Stimulated activated CD4-positive, alpha-beta T cell treated with anti-CD3 and anti-CD28 coated beads, Interleukin-4, amount 100 ng/mL, for 4 hours (primary cell): ENCODE measurements at places on chromosomes 5 and 9.

DNA sequence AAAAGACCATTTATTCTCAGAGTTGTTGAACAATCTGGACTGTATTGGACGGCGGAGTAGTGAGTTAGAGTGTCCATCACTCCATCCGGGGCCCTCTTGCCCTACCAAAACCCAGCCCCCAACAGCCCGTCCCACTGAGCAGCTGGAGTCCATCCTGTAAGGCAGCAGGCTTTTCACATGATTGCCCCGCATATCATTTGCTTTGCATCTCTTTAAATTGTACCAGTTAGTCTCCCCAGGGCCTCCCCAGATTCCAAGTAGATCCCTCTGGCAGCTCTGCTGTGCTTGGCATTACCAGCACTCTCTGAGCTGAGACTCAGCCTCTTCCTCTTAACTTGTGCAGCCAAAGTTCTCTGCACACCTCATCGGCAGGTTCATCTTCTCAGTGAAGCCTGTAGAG is 48.6 kb upstream of the ADCY2 start:
- DNase-seq, result no peak

- DNase-seq, result no peak
Measured at GRCh38 chr5:135073761-135074345, 39.8 kb upstream of the PITX1 start.

- no peak for DNase-seq
Measured at GRCh38 chr5:145666591-145666990, 168.6 kb downstream of the PRELID2 start.

DNA sequence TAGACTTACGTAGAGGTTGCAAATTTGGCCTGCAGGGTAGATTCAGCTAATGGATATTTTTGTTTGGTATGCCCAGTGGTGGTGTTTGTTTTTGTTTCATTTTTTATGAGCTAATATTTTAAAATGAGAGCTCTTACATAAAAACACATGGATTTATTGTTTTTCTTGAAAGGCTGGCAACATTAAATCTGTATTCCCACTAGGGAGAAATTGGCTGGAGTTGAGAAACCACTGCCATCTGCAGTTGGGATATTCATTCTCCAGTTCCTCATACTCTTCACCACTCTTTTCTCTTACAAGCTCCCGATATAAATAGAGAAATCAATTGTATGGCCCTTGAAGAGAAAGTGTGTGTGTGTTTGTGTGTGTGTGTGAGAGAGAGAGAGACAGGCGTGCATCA is 143.3 kb downstream of the ALDH1A1 start:
- no peak for DNase-seq

- DNase-seq, result no peak
Measured at GRCh38 chr9:92457576-92457975, 24.7 kb downstream of the ASPN start.

- DNase-seq, result no peak
Measured at GRCh38 chr5:10894445-10895054, 133.5 kb upstream of the DAP start.

- DNase-seq, result no peak
Measured at GRCh38 chr5:129945774-129946270, 41.6 kb downstream of the CHSY3 start.

DNA sequence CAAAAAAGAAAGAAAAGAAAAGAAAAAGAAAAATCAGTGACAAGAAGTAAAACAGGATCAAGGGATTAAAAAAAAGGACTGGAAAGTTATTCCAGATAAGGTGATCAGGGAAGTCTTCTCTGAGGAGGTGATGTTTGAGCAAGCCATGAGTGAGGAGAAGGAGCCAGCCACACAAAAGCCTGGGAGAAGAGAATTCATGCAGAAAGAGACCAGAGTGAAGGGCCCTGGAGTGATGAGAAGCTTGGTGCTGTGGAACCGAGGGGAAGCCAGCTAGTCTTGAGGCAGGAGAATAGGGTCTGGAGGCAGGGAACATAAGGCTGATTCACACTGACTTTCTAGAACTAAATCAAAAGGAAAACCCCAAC is 4.0 kb upstream of the EXOSC2 start:
- no peak for DNase-seq

DNA sequence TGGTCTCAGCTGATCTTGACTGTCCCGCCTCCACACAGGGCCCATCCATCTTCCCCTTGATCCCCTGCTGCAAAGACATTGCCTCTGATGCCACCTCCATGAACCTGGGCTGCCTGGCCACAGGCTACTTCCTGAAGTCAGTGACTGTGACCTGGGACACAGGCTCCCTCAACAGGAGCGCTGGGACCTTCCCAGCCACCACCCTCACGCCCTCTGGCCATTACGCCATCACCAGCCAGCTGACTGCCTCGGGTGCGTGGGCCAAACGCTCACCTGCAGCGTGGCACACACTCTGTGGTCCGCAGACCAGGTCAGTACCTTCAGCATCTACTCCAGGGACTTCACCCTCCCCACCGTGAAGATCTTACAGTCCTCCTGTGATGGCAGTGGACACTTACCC is 71.9 kb downstream of the INSL6 start:
- DNase-seq, result no peak

GRCh38 chr9:76462126-76462525 is 3.1 kb downstream of the GCNT1 start:
- DNase-seq, result no peak

DNA sequence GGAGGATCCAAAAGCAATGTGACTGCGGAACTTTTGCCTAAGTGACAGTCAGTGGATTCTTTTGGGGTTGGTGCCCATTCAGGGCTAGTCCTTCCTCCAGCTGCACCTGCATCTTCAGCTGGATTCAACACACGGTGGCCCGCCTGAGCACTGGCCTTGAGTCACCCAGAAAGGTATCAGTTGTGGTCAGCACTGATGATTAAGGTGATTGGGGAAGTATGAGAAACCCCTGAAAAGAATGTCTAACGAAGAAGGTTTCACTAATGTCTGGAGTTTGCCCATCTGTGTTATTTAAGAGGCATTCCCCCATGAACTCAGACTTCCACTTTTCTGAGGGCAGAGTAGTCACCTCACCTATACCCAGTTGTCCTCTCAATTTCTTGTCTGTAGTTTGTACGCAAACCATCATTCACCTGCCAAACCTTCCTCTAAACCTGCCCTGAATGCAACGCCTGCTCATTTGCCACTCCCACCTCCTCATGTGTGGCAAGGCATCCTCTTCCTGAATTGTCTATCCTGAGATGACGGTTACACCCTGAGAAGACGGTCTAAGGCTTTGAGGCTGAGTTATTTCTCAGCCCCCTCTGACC is 27.2 kb downstream of the CSF2 start:
- DNase-seq, result no peak

DNA sequence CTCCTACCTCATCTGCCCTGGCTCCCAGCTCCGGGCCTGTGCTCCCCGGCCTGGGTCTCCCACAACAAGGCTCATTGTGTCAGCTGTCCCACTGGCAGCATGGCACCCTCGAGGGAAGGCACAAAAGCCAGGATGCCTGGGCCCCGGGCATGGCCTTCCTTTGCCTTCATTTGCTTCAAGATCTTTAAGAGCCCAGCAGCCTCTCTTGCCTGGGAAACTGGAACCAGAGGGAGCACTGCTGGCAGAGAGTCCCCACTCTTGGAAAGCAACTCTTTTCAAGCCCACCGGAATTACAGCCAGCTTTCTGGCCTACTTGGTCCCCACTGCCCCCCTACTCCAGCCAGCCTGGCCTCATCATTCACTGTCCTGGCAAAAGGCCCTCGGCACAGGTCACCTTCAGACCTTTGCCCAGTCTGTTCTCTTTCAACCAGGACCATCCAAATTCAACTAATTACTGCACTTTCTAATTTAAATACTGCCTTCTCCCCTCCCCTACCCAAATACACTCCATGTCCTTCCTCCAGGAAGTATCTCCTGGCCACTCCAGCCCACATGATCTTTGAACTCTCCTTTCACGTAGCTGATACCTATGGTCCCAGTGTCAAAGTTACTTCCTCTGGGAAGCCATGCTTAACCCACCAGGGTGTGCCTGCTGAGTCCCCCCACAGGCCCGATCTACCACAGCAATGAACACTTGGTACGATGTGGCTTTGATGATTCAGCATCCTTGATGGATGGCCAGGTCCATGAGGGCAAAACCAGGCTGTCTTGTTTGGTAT is 8.9 kb downstream of the ZER1 start:
- DNase-seq, result no peak

- no peak for DNase-seq
Measured at GRCh38 chr5:6423327-6424109, 25.1 kb upstream of the UBE2QL1 start.

DNA sequence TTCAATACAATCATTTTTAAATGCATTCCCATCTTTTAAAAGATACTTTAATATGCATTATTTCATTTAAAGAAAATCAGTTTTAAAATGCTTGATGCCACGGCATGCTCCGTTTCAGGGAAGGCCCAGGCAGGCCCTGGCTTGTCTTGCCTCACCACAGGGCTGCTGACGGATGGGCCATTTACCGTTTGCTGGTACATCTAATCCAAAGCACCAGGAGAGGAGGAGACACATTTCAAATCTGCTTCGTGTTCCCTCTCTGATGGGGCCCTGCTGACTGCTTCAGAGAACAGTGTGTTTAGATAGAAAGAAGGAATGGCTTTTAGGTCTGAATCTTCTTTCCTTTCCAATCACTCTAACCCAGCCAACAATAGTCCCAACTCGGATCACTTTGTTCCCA is 185.2 kb downstream of the DCP2 start:
- DNase-seq, result no peak

GRCh38 chr9:89391585-89391984 is 73.3 kb downstream of the SECISBP2 start:
- DNase-seq, result no peak

DNA sequence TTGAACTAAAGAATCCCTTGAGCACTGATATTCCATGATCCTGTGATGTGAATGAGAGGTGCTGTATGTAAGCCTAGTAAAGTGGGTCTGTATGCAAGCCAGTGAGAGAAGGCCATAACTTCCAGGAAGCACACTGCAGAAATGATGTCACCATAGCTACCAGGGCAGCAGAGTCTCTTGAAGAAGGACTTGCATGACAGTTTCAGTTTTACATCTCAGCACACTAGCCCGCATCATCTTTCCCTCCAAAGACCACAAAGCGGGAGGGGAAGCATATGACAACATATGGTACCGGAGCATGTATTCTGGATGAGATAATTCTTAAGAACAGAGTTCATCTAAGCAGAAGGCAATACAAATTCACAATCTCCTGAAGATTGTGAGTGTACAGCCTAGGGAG is 37.6 kb upstream of the MAST4 start:
- DNase-seq, result no peak

- no peak for DNase-seq
Measured at GRCh38 chr5:59104400-59105127, 521.7 kb downstream of the RAB3C start.

GRCh38 chr5:12277504-12278192 is 373.4 kb upstream of the CTNND2 start:
- no peak for DNase-seq

GRCh38 chr9:128499920-128500319 is 4.6 kb upstream of the GLE1 start:
- DNase-seq, result no peak

DNA sequence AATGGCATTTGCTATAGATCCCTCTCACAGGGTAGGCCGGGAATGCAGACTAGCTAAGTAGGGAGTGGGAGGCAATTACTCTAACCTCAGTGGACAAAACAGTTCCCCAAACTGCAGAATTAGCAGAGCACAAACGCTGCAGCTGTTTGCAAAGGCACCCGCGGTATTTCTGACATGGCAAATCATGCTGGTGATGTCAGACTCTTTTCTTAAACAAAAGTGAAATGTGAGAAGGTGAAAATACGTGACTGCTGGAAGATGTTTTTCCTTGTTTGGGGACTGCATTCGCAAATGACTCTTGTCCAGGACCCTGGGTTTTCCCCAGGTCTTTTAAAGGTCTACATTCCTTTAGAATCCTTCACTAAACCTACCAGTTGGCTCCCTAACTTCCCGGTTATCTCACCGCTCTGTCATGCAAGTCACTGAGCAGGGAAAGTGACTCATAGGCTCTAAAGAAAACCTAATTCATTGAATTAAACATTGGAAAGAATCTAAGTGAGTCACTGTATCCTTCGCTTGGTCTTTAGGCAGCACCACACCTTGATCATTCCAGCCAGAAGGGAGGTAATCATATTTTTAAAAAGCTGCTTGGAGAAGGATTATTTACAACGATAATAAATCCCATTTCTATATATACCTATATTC is 91.5 kb upstream of the DNAH5 start:
- DNase-seq, result no peak

DNA sequence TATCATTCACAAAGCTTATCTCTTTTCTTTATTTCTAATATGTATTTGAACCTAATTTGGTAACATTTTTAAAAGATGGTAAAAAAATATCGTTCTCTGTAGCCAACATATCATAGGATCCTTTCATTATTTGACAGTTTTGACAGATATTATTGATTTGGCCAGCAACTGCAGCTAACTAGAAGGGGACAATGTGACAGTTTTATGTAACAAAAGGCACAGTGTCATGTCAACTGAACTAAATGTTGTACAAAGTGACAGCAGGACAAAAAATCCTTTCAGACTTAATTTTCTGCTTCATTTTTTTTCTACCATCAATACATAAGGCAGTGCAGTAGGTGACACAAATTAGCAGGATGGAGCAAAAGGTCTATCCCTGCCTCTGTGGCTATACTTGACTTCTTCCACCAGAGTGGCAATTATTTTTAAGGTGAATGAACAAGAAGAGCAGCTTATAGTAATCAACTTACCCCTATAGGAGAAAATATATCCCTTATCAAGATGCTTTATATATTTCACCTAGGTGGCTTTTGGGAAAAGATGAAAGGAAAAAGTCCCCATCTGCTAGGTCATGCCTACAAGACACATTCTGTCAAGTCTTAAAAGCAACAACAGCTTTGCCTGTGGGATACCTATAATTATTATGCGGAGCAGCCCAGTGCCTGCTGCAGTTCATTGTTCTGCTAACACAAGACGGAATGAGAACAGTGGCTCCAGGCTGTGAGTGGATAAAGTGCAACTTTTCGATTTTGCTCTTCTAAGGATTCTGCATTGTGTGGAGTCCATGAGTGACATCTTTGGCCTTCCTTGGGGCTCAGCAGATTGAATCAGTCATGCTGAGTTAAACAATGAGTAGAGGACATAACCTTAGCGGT is 694.9 kb downstream of the ISL1 start:
- no peak for DNase-seq

DNA sequence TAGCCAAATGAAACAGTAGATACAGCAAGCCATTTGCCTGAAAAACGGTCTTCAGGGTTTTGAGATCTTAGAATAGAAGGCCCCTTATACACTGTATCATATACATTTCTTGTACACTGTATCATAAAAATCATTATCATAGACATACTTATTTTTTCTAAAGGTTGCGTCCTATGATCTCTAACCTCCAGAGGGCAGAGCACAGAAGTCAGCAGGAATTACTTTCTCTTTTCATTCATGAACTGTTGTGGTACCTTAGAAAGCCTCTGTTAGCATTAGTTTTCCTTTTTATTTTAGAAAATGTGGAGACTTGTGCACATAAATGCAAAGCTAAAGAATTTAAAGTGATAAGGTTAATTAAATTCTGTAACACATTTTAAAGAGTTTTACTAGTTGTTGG is 115.4 kb downstream of the OXCT1 start:
- no peak for DNase-seq

DNA sequence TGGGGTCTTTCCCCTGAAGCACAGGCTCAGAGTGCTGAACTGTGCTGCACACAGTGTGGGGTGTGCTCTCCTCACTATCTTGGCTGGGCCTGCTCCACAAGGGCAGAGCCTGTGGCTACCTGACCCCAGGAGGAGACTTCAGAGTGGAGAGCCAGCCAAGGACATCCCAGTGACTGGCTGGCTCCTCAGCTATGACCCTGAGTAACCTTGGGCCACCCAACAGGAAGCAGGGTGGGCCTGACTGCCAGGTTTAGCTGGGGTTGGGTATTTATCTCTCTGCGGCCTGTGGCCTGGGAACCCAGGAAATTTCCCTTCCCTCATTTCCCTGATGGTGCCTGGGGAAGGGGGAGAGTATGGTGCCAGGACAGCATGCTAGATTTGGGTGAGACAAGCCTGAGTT is 2.1 kb upstream of the EEIG1 start:
- DNase-seq, result no peak
